ENCODE measurements at places on chromosomes 5 and 9. TPM values are rescaled to one million over a fixed set of nuclear protein-coding genes. Genes with fewer than 3 reads are reported as not detected.

- H3K27ac ChIP-seq, result no peak overlapping the region
- no peaks in the 10 kb centered on the region for H3K4me1 ChIP-seq
- H3K36me3 ChIP-seq, result no peaks in the 10 kb centered on the region
- no peak for DNase-seq
- no peaks in the 10 kb centered on the region for H3K27me3 ChIP-seq
Measured at GRCh38 chr9:131885144-131885609, 145.3 kb upstream of the RAPGEF1 start.

Gene SMC2
- polyA plus RNA-seq, result 2.5 TPM

DNA sequence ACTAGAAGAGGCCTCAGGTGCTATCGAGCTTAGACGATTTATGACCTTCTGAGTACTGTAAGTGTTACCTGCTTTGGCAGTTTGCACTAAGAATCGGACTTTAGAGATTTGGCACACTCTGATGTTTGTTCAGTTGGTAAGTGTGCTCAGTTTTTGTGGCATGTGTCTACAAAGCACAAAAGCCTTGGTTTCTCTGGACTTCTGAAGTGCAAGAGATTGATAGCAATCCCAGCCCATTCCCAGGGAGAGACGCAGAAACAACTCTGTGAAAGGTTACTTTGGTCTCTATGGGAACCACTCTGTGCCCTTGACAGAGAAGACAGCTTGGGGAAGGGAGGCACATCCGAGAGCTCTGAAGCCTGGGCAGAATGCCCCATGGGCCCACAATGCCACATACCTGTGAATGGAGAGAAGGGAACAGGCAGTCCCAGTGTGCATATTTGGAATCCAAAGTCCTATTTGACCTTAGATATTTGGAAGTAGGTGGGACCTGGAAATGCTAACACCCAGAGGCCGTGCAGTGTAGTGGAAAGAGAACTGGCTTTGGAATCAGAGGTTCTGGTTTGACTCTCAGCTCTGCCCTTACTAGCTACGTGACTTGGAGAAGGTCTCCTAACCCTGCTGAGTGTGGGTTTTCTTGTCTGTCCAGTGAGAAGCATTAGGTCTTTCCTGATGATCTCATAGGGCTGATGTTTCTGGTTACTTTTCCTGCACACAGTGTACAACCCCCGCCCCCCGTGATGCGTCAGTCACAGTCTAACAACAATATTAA is 194.3 kb upstream of the VLDLR start:
- no peak overlapping the region for H3K4me3 ChIP-seq
- H3K4me1 ChIP-seq, result peaks cover 14% of the 10 kb centered on the region
- H3K27ac ChIP-seq, result peak overlapping the region; percentile 34
- no peaks in the 10 kb centered on the region for H3K27me3 ChIP-seq

- no peak overlapping the region for H3K4me3 ChIP-seq
- H3K36me3 ChIP-seq, result no peaks in the 10 kb centered on the region
- H3K27me3 ChIP-seq, result no peaks in the 10 kb centered on the region
- H3K4me1 ChIP-seq, result no peaks in the 10 kb centered on the region
- H3K27ac ChIP-seq, result no peak overlapping the region
Measured at GRCh38 chr9:129669946-129670345, 4.5 kb downstream of the PRRX2 start.

Gene SUSD3
- 34.6 TPM for polyA plus RNA-seq

Gene MRPS30
- polyA plus RNA-seq, result 37.3 TPM

Gene CCDC112
- polyA plus RNA-seq, result 3.8 TPM

- H3K36me3 ChIP-seq, result peaks cover 3% of the 10 kb centered on the region
- no peak overlapping the region for H3K4me3 ChIP-seq
- no peak for DNase-seq
- H3K4me1 ChIP-seq, result peaks cover 45% of the 10 kb centered on the region
- no peaks in the 10 kb centered on the region for H3K27me3 ChIP-seq
Measured at GRCh38 chr9:34995670-34996060, 6.1 kb downstream of the DNAJB5 start.

DNA sequence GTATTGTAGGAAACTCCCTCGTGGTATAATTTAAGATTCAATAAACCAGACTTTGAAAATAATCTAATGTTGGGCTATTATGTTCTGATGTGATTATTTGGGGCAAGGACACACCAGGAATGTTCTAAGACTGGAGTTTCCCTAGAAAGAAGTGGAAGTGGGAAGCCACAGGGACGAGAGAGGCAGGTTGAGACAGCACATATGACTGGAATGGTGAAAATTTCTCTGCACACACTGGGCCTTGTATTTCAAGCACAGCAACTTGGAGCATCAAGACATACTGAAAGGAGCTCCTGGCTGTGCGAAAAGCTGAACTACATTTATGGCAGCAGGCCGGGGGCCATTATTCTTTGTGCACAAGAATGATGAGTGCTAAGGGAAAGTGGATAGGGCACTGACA is 98.2 kb downstream of the CETN3 start:
- H3K27ac ChIP-seq, result no peak overlapping the region
- H3K27me3 ChIP-seq, result no peaks in the 10 kb centered on the region
- no peaks in the 10 kb centered on the region for H3K4me1 ChIP-seq
- H3K4me3 ChIP-seq, result no peak overlapping the region
- no peaks in the 10 kb centered on the region for H3K36me3 ChIP-seq
- DNase-seq, result no peak

Gene INSYN2B
- polyA plus RNA-seq, result not detected

DNA sequence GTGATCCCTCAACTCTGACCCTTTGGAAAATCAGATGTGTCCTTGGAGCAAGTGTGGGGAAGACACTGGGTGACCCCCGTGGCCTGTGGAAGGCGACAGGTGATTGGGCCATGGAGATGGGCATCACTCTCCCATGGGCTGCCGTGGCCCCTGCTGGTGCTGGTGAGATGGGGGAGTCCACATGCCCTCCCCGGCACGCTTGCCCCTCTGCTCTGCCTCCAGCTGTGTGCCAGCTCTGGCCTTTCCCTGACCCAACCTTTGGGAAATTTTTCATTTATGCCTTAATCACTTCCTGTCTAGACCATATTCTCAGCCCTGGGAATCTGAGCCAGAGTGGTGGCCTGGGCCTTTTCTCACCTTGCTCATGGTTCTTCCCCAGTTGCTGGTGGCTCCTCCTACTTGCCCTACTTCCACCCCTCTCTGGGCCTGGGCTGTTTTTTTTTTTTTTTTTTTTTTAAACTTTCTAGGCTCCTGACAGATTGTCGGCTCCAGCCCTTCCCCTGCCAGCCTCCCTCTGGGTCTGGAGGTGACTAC is 56.6 kb downstream of the RGS3 start:
- peaks cover 2% of the 10 kb centered on the region for H3K36me3 ChIP-seq
- peak overlapping the region; percentile 93 for H3K27ac ChIP-seq
- peak overlapping the region; percentile 32 for H3K4me3 ChIP-seq
- DNase-seq, result no peak
- no peaks in the 10 kb centered on the region for H3K27me3 ChIP-seq

DNA sequence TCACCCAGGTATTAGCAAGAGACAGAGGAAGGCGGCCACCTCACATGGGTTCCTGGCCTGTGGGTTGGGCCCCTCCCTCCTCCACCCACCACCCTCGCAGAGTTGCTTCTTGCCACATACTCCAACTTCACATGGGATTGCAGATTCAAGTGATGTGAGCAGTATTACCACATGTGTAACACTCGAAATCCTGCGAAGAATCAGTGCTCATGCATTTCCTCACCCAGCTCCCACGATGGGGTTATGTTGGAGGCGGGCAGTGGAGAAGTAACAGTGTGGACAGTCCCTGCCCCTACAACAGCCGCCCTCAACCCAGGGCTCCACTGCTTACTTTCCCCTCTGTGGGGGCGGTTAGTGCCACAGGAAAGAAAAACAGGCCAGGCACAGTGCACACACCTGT is 3.9 kb upstream of the FBP1 start:
- no peak overlapping the region for H3K4me3 ChIP-seq
- no peaks in the 10 kb centered on the region for H3K4me1 ChIP-seq
- no peak overlapping the region for H3K27ac ChIP-seq
- no peaks in the 10 kb centered on the region for H3K36me3 ChIP-seq
- no peak for DNase-seq
- H3K27me3 ChIP-seq, result no peaks in the 10 kb centered on the region

DNA sequence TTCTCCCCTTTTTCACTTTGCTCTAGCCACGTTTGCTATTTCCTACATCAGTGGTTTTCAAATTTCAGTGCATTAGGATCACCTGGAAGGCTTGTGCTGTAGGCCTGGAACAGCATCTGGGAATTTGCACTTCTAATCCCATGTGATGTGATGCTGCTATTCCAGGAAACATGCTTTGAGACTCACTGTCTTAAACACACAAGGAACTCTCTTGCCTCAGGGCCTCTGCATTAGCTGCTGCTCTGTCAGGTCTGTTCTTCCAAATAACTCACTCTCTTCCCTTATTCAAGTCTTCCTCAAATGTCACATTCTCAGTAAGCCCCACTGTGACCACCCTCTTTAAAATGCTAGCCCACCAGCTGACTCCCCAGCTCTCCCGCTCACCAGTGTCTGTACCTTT is 204.0 kb downstream of the DNAH5 start:
- no peaks in the 10 kb centered on the region for H3K27me3 ChIP-seq
- no peaks in the 10 kb centered on the region for H3K4me1 ChIP-seq
- H3K4me3 ChIP-seq, result no peak overlapping the region
- no peak for DNase-seq
- H3K36me3 ChIP-seq, result no peaks in the 10 kb centered on the region

GRCh38 chr5:38013107-38013506 is 173.3 kb upstream of the GDNF start:
- H3K4me1 ChIP-seq, result no peaks in the 10 kb centered on the region
- no peaks in the 10 kb centered on the region for H3K36me3 ChIP-seq
- no peaks in the 10 kb centered on the region for H3K27me3 ChIP-seq
- H3K27ac ChIP-seq, result no peak overlapping the region
